ENCODE measurements at places on chromosomes 1 and 21.
A peak's percentile ranks its signal among the peaks of the same experiment; 100 is the strongest.

GRCh38 chr1:43225168-43225567 lies 44.6 kb upstream of the TMEM125 start:
- H3K4me3 ChIP-seq: no peak overlapping the region
- H3K27me3 ChIP-seq: no peaks in the 10 kb centered on the region
- peaks cover 1% of the 10 kb centered on the region for H3K4me1 ChIP-seq
- no peak for DNase-seq
- no peaks in the 10 kb centered on the region for H3K36me3 ChIP-seq
- H3K27ac ChIP-seq: no peak overlapping the region

GRCh38 chr1:175373786-175374623 lies 181.4 kb upstream of the KIAA0040 start:
- no peaks in the 10 kb centered on the region for H3K36me3 ChIP-seq
- H3K4me1 ChIP-seq: no peaks in the 10 kb centered on the region
- no peak overlapping the region for H3K4me3 ChIP-seq
- DNase-seq: peak; percentile 63

GRCh38 chr1:94063379-94063778 lies 57.6 kb downstream of the ABCA4 start:
- H3K27ac ChIP-seq: no peak overlapping the region
- H3K4me1 ChIP-seq: peaks cover 7% of the 10 kb centered on the region
- no peaks in the 10 kb centered on the region for H3K27me3 ChIP-seq
- no peaks in the 10 kb centered on the region for H3K36me3 ChIP-seq
- no peak overlapping the region for H3K4me3 ChIP-seq
- DNase-seq: no peak

- no peak overlapping the region for H3K4me3 ChIP-seq
- peaks cover 5% of the 10 kb centered on the region for H3K4me1 ChIP-seq
- no peaks in the 10 kb centered on the region for H3K36me3 ChIP-seq
- peak; percentile 61 for DNase-seq
These were observed 168.2 kb downstream of the RASAL2 start for GRCh38 chr1:178262120-178262500.

DNA sequence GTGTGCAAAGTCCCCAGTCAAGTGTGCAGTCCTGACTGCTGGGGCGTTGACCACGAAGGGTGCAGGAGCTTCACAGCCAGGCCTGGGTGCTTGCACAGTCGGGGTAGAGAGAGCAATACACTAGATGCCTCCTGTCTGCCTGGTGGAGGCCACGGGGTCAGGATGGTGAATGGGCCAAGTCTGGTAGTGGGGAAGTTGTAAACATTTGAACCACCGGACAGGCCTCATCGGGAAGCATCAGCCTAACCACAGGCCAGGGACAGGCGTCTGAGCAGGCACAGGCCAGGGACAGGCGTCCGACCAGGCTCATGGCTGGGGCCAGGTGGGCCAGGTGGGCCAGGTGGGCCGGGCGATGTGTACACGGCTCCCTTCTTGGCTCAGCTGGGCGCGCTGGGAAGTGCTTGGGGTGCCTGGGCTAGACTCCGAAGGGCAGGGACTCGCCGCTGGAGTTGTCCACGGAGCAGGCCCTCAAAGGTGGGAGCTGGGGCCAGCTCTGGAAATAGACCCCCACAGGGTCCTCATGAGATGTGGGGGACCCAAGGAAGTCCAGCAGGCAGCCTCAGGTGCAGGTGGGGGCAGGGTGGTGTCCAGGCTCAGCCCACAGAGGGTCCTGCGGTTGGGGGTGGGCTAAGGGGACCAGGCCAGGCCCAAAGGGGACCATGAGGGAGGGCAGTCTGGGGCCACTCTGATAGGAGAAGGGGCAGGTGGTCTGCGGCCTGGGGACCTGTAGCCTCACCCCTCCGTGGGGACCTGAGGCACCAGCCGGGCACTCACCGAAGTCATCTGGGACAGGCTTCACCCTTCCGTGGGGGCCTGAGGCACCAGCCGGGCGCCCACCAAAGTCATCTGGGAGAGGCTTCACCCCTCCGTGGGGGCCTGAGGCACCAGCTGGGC lies 15.0 kb downstream of the COL6A1 start:
- no peak for DNase-seq
- no peak overlapping the region for H3K27ac ChIP-seq

GRCh38 chr1:59072583-59072947 lies 224.3 kb upstream of the FGGY start:
- H3K27me3 ChIP-seq: no peaks in the 10 kb centered on the region
- H3K4me3 ChIP-seq: no peak overlapping the region
- no peak for DNase-seq
- peaks cover 6% of the 10 kb centered on the region for H3K4me1 ChIP-seq
- H3K27ac ChIP-seq: no peak overlapping the region

GRCh38 chr1:238384381-238384780 lies 493.7 kb upstream of the ZP4 start:
- H3K4me1 ChIP-seq: peaks cover 4% of the 10 kb centered on the region
- no peaks in the 10 kb centered on the region for H3K27me3 ChIP-seq
- H3K36me3 ChIP-seq: no peaks in the 10 kb centered on the region
- H3K27ac ChIP-seq: no peak overlapping the region
- H3K4me3 ChIP-seq: no peak overlapping the region

- no peaks in the 10 kb centered on the region for H3K27me3 ChIP-seq
- H3K4me3 ChIP-seq: no peak overlapping the region
- no peaks in the 10 kb centered on the region for H3K36me3 ChIP-seq
- no peak for DNase-seq
These were observed 289.5 kb downstream of the RRAGC start for GRCh38 chr1:38569932-38570656.

GRCh38 chr1:188371295-188371806 lies 1542.6 kb downstream of the PLA2G4A start:
- DNase-seq: no peak
- H3K27ac ChIP-seq: no peak overlapping the region
- H3K4me1 ChIP-seq: no peaks in the 10 kb centered on the region
- no peaks in the 10 kb centered on the region for H3K27me3 ChIP-seq
- H3K36me3 ChIP-seq: no peaks in the 10 kb centered on the region
- H3K4me3 ChIP-seq: no peak overlapping the region

DNA sequence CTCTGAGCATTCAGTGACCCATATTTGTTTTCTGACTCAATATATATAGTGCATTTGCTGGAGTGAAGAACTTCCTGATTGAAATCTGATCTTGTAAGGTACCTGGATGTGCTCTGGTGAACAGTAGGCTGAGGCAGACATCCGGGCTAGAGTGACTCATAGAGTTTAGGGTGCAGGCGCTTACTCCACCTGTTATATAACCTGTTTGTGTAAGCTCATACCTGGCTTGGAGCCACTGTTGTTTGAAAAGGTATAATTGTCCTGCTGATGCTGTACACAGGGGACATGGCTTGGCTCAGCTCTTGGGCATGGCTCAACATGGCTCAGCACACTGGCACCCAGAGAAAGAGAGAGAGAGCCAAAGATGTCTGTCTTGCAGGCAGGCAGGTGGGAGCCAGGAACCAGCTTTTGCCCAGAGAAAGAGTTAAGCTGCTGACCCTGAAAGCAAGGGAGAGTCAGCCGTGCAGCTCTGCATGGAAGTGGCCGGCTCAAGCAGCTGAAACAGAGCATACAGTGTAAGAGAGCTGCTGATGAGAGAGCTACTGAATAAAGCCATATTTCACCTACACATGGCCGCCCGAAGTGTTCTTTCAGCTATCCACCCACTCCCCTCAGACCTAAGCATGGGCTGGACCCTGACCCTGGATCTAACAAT lies 43.2 kb downstream of the GJA5 start:
- no peak for DNase-seq
- no peak overlapping the region for H3K4me3 ChIP-seq
- no peaks in the 10 kb centered on the region for H3K36me3 ChIP-seq

DNA sequence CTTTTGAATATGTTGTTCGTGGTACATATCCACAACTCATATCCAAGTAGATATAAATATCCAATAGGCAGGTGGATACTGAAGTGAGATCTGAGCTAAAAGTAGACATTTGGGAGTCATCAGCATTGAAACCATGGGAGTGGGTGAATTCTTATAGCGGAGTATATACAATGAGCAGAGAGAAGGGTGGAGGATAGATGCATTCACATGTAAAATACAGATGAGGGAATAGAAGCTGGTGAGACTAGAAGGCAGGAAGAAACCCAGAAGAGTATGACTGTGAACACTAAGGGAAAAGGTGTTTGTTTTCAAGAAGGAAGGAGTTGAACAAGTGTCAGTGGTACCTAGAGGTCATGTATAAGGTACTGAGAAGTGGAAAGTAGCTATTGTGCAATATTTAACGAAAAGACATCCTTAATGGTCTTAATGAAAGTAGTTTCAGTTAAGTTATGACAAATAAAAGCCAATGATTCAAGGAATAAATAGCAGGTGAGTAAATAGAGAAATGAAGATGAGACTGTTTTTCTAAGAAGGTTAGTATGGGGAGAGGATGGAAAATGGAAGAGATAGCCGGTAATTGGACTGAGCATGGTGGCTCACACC lies 181.6 kb upstream of the CACYBP start:
- no peak for DNase-seq
- no peak overlapping the region for H3K27ac ChIP-seq
- H3K4me3 ChIP-seq: no peak overlapping the region
- H3K27me3 ChIP-seq: no peaks in the 10 kb centered on the region
- no peaks in the 10 kb centered on the region for H3K4me1 ChIP-seq

- H3K36me3 ChIP-seq: no peaks in the 10 kb centered on the region
- H3K27ac ChIP-seq: no peak overlapping the region
- no peaks in the 10 kb centered on the region for H3K27me3 ChIP-seq
- DNase-seq: no peak
- no peak overlapping the region for H3K4me3 ChIP-seq
These were observed 61.5 kb downstream of the CD58 start for GRCh38 chr1:116508984-116509980.

DNA sequence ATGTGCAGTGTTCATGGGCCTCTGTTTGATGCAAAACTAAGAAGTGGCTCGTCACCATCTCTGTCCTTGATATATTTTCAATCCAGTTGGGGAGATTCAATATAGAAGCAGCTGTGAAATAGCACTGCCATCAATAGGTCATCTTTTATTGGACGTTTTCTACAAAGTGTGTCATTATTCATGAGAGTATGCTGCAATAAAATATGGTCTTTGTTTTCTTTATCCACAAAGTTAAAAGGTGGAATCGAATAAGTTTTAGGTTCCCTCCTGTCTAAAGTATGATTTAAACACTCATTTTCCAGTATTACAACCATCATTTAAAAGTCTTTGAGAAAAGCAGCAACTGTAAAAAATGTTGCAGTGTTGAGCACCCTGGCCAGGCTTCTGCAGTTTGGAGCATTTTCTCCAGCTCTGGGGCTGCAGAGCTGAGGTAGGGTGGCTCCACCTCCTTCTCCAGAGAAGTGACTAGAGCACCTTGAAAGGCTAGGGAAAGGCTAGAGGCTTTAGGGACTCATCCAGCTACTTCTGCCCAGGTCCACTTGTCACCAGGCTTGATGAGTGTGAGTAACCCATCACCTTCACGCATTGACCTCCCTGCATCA lies 56.5 kb upstream of the DNAH14 start:
- H3K36me3 ChIP-seq: no peaks in the 10 kb centered on the region
- peaks cover 7% of the 10 kb centered on the region for H3K4me1 ChIP-seq
- no peak overlapping the region for H3K4me3 ChIP-seq
- DNase-seq: no peak
- no peaks in the 10 kb centered on the region for H3K27me3 ChIP-seq

DNA sequence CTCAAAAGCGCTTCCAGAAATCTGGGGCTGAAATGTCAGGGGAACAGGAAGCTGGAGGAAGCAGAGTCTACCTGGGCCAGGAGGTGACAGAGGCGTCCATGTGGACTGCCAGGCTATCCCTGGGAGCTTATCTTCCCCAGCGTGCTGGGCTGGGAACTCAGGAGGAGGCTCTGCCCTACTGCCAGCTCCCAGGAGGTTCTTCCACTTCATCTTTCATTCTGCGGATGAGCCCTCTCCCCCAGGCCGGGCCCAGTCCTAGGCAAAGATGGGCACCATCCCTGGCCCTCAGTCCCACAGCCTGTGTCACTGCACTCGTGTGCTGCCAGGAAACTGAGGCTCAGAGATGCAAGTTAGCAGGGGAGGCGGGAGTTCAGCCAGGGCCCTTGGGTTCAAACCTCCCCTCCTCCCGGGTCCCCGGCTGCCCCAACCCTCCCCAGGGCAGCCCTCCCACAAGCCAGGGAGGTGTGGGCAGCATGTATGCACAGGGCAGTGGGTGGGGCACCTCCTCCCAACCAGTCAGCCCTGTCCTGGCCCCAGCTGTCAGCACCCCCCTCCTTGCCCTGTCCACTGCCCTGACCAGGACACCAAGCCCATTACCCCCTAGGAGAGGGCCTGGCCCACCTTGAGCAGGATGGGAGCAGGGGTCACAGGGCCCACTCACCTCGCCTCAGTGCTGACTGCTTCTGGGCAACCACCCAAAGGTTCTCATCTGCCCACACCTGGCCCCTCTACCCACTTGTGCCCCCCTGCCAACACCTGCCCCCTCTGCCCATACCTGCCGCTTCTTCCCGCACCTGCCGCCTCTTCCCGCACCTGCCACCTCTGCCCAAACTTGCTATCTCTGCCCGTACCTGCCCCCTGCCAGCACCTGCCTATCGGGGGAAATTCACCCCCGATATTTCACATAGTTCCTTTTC lies 226.0 kb downstream of the NPHP4 start:
- no peaks in the 10 kb centered on the region for H3K36me3 ChIP-seq
- no peak overlapping the region for H3K4me3 ChIP-seq
- no peak overlapping the region for H3K27ac ChIP-seq

DNA sequence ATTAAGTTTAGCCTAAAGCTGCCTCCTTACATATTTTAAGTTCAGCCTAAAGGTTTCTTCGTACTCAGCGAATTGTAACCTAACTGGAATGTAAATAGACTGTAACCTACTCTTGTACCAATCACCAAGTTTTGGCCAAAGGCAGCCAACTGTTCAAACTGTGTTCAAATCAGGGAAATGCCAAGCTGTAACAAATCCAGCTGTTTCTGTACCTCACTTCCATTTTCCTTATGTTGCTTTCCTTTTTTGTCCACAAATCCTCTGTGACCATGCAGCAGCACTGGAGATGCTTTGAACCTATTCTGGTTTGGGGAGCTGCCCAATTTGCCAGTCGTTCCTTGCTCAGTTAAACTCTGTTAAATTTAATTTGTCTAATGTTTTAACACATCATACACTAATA lies 3.2 kb upstream of the APOBEC4 start:
- H3K4me3 ChIP-seq: no peak overlapping the region
- no peaks in the 10 kb centered on the region for H3K27me3 ChIP-seq
- H3K36me3 ChIP-seq: no peaks in the 10 kb centered on the region
- H3K27ac ChIP-seq: no peak overlapping the region
- DNase-seq: no peak
- peaks cover 4% of the 10 kb centered on the region for H3K4me1 ChIP-seq

DNA sequence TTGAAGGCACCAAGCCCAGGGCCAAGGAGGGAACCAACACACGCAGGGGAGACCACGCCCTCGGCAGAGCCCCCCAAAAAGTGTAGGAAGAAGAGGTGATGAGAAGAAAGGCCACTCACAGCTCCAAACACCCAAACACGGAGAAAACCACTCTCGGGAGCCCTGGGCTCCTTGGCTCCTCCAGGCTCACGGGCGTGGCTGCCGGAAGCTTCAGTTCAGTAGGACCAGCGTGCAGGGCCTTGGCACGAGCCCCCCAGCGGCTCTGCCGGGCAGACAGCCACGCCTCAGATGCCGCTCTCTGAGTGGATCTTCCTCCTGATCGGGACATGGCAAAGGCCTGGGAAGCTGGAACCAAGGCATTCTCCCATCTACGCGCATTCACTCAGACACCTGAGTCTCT lies 94.0 kb downstream of the NPHP4 start:
- peaks cover 12% of the 10 kb centered on the region for H3K36me3 ChIP-seq
- H3K27ac ChIP-seq: no peak overlapping the region
- no peak for DNase-seq
- H3K27me3 ChIP-seq: no peaks in the 10 kb centered on the region
- no peak overlapping the region for H3K4me3 ChIP-seq

- DNase-seq: no peak
- H3K27me3 ChIP-seq: no peaks in the 10 kb centered on the region
- no peaks in the 10 kb centered on the region for H3K4me1 ChIP-seq
- H3K27ac ChIP-seq: no peak overlapping the region
These were observed 67.9 kb upstream of the PPM1J start for GRCh38 chr1:112783059-112783458.

- H3K27ac ChIP-seq: no peak overlapping the region
- H3K4me3 ChIP-seq: no peak overlapping the region
- no peaks in the 10 kb centered on the region for H3K36me3 ChIP-seq
These were observed 3.9 kb upstream of the CLSTN1 start for GRCh38 chr1:9827558-9828185.

Data from neuronal stem cell (in vitro differentiated cells).